CD4-positive, alpha-beta memory T cell (primary cell): ENCODE measurements at places on chromosomes 12 and 14.

GRCh38 chr12:55250944-55251343 lies 6.5 kb downstream of the OR6C74 start:
- no peak for DNase-seq

DNA sequence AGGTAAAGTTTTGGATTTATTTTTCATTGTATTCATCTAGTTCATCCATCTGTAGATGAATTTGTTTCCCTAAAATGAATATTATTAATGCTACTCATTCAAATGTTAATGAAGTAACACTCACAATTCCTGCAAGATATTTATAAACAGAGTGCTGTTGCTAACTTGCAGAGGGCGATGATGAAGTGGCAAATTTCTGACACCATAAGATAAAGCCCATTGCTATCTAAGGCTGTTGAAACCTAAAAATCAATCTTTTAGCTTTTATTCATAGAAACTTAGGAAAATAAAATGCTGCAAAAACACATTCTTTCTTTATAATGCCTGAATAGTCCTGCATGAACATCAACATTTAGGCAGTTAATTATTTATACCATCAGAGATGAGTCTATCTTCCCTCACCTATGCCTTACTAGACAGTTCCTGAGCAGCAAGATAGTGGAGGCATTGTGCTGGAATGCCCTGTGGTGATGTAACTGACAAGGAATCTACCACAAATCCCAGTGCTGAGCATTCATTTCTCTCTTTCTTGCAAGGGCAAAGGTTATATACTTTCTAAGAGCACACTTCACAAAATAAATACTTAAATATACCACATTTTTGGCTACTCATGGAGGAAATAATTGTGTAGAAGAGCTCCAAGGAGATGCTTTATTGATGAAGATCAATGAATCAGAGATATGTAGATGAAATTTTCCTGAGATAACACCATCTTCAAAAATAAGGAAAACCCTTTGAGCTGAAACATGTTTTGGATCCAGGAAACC lies 57.6 kb downstream of the LMNTD1 start:
- DNase-seq, result no peak

GRCh38 chr12:32567296-32567674 lies 111.8 kb upstream of the DNM1L start:
- DNase-seq, result no peak

DNA sequence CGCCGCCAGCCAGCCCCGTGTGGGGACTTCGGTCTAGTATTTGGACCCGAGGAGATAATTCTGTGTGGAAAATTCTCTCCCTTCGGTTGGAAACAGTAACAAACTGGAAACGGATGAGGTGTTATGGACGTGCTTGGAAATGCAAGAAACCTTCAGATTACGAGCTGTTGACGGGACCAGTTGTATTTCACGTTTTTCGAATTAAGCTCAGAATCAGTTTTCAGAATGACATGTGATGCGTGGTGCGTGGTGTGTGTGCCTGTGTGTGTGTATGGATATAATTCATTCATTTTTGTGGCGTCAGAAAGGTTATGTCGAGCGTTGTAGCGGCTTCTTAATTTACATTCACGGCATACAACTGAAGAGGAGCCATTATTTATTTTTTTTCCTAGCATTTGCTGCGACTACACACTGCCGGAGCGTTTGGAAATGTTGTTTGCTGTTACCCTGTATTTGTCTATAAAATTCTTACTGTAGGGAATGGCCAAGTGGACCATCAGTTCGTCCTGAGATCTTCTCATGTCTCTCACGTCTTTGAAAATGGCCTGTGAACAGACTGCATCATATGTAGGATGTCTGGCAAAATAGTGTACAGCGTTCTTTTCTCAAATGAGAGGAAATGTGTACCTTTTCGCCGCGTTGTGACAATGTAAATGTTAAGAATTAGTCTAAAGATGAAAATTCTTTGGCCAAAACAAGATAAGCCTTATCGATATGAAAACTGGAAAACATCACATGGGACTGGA lies 1.3 kb downstream of the TRAF3 start:
- DNase-seq, result peak; percentile 52

DNA sequence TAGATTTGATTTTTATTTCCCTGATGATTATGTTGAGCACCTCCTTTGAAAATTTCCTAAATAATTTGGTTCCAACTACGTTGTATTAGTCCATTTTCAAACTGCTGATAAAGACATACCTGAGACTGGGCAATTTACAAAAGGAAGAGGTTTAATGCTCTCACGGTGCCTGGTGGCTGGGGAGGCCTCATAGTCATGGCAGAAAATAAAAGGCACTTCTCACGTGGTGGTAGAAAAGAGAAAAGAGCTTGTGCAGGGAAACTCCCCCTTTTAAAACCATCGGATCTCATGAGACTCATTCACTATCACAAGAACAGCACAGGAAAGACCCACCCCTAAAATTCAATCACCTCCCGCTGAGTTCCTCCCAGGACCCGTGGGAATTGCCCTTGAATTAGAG lies 372.3 kb downstream of the RPL10L start:
- DNase-seq, result no peak

DNA sequence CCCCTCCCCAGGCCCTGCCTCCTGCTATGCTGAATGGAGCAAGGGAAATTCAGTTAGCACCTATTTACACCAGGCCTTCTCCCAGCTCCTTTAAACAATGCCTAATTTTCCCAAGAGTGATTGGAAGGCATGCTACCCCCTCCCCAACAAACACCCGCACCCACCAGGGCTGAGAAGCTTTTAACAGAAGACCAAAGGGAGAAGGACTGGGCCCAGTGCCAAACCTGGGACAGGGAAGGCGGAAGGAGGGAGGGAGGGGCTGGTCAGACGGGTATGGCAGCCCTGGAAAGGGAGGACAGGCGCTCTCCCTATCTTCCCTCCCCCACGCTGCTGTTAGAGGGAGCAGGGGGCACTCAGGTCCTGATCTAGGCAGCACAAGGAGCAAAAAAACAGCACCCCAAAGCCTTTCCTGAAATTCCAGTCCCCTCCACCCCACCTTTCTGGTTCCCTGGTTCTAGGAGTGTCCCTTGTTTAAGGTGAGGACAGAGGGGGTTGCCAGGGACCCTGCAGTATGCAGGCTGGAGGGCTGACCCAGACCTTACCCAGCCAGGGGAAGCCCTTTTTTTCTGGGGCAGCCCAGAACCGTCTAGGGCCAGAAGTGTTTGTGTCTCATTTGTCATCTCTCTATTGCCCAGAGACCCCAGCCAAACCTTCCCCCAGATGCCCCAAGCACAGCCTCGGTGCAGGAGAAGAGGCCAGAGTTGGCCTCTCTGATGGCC lies 2.4 kb upstream of the KRT8 start:
- DNase-seq, result no peak

- DNase-seq, result peak; percentile 16
Observed at GRCh38 chr12:75641031-75641780, 129.8 kb upstream of the KRR1 start.

DNA sequence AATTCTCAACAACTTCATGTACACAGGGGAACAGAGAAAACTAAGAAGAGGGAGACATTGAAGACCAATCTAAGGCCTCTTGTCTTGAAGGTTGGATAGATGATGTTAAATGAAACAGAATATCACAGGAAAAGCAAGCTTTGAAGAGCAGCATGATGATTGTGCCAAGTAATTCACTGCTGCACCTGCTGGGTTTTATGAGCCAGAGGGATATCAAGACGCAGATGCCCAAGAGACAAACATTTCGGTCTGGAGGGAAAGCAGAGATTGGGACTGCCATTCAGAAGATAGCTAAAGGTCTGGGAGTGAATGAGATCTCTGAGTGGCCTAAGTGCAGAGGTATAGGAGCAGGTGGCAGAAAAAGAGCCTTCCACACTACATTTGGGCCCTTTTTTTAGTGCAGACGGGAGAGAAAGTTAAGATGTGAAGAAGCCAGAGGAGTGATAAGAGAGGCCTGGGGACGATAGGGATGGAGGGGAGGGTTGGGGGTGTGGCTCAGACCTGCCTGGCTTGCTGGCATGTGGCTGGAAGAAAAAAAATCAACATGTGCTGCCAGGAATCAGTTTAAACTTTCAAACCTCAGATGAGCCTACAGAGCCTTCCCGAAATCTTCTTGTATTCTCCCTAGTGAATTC lies 200.6 kb downstream of the AEBP2 start:
- DNase-seq, result no peak

- no peak for DNase-seq
Observed at GRCh38 chr12:52686756-52687487, 6.7 kb upstream of the KRT1 start.

- no peak for DNase-seq
Observed at GRCh38 chr12:41485203-41485602, 297.1 kb downstream of the PDZRN4 start.

DNA sequence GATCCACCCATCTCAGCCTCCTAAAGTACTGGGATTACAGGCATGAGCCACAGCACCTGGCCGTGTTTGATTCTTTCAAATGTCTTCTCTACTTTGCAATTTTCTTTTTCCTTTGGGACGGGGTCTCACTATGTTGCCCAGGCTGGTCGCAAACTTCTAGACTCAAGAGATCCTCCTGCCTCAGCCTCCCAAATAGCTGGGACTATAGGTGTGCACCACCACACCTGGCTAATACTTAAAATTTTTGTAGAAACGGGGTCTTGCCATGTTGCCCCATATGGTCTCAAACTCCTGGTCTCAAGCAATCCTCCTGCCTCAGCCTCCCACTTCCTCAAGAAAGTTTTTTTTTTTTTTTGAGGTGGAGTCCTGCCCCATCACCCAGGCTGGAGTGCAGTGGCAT lies 1.7 kb downstream of the GATC start:
- DNase-seq, result no peak

DNA sequence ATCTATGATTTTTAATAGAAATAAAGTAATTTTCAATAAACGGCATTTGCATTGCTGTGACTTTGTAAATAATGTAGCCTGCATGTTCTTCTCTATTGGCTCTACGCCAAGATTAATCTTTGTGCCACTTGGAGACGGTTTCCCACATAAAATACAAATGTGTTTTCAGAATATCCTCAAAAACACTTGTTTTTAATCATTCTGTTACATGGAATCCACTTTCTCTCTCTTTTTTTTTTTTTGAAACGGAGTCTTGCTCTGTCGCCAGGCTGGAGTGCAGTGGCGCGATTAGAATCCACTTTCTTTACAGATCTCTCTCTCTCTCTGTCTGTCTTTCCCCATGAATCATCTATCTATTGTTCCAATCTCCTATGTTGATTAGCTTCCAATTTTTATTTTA lies 22.8 kb upstream of the SSPN start:
- no peak for DNase-seq

DNA sequence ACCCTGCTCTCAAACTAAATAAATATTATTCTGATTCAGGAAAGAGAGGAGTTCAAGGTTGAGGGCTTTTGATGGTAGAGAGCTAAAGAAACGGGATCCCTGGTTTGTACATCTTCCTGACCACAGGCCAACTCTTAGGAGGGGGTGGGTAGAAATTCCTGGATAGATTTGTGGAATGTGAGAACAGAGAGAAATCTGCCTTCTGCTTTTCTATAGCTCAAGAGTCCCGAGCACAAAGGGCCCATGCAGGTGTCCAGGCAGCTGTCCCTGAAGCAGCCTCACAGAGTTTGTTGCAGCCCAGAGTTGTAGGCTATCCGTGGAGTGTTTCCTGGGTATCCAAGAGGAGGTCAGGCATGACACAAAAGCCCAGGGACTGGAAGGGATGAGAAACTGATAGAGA lies 198.6 kb downstream of the BCAT1 start:
- DNase-seq, result no peak

DNA sequence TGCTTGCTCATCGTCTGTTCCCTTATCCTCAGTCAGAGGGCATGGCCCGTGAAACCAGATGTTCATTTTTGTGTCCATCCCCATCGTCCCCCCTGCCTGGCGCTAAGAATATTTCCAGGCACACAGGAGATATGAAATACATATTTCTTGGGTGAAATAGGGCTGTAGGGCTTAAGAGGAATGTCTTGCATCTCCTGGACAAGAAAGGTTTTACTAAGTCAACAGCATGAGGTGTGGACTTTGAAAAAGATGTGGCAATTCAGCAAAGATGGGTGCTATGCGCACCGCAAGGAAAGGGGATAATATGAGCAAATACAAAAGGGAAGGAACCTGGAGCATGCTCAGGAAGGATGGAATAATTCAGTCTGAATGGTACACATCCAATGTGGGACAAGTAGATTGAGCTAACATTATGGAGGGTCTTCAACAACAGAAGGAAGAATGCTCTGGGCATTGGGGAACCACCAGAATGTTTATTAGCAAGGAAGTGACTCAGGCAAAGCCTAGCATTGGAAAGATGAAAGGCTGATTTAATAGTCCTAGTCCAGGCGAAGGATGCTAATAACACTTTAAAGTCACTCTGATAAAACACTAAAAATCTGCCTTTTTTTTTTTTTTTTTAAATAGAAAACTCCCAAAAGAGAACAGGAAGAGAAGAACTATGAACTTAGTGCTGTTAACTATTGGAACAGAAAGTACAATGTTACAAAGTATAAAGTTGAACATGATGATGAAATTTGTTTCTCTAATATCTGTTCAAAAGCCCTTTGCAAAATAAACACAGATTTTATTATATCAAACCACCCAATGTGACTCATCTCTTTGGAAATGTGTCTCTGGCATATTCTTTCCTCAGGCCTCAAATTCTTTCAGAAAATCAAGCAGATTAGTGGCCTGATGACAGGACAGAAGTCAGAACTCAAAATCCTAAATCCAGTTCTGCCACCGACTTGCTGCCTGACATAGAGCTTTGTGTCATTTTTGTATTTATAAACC lies 449.5 kb downstream of the BCAT1 start:
- no peak for DNase-seq

GRCh38 chr12:79524507-79525148 lies 166.1 kb downstream of the PAWR start:
- DNase-seq, result no peak

DNA sequence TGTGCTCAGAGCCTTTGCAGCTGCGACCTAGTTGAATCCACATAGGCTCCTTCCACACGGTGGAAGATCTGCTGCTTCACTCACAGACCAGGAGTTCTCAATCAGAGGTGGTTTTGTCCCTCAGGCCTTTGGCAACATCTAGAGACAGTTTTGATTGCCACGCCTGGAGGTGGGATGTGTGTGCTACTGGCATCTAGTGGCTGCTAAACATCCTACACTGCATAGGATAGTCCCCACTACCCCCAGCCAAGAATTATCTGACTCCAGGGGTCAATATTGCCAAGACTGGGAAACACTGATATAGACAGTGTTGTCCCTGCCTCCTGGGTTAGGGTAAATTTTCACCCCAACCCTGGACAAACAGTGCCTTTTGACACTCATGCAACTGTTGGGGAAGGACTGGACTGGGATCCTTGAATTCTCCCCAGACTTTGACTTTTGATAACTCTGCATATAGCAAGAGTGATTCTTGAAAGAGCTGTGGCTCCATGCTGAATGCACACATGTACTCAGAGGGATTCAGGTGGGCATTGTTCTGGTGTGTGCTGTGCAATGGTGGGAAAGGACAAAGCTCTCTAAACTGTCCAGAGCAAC lies 39.8 kb downstream of the BAZ2A start:
- no peak for DNase-seq

GRCh38 chr12:132807295-132808092 lies 21.2 kb downstream of the GOLGA3 start:
- DNase-seq, result no peak

DNA sequence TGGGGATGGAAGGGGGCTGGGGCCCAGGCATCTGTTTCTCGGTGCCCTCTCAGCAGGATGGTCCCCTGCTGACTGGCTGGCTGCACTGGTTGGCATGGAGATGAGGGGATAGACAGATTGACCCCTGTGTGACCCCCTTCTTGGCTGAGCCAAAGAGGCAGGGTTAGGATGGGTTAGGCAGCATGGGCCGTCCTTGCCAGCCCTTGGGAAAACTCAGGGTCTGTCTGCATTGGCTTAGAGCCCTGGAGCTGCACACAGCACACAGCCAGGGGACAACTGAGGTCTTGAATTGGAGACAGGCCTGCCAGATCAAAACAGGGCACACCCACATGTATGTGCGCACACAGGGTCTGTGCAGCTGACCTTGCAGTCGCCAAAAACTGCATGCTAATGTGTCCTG lies 11.2 kb upstream of the LRP1-AS start:
- no peak for DNase-seq

- no peak for DNase-seq
Observed at GRCh38 chr12:80556566-80556965, 112.5 kb downstream of the PTPRQ start.
